ENCODE measurements at places on chromosomes 5 and 9.
A peak's percentile ranks its signal among the peaks of the same experiment; 100 is the strongest.

DNA sequence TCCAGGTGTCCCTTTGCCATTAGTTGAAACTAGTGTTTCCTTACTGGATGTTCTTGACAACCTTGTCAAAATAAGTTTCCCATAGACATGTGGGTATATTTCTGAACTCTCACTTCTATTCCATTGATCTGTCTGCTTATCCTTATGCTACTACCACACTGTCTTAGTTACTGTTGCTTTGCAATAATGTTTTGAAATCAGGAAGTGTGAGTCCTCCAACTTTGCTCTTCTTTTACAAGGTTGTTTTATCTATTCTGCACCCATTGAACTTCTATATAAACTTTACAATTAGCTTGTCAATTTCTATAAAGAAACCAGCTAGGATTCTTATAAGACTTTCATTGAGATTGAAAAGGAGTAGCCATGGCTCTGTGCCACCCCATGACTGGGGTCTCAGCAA is 24.3 kb downstream of the CD14 start:
- DNase-seq = no peak

DNA sequence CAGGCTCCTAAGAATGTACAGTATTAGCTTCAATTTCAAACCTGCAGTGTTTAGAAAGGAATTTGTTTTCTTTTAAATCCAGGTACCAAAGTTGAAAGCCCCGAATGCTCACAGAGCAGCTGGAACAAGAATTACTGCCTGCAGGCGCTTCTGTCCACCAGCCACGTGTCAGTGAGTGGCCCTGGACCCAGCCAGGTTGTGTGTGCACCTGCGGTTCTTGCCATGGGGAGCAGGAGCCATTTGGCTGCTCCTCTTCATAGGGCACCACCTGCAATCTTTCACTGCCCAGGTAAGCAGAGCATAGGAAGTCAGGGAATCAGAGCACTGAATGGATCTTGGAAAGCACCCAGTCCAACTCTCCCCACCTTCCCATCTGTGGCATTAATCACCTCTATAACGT is 79.5 kb upstream of the PIP5K1B start:
- DNase-seq = peak; percentile 59

DNA sequence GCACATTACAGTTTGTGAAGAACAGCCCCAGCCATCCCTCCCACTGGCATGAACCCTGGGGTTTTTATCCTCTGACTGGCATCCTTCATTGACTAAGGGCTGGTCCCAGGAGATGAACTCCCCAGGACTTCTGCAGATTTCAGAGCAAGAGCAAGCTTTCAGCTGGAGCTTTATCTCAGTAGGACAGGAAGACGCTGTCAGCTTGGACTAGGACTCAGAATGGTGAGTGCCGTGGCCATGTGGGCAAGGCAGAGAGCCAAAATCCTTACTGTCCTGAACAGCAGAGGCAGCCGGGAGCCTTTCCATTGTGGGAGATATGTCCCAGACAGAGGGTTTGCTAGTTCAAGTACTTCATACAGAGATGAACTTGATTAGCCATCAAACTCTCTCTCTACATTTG is 3.2 kb upstream of the ACOT12 start:
- DNase-seq = no peak

DNA sequence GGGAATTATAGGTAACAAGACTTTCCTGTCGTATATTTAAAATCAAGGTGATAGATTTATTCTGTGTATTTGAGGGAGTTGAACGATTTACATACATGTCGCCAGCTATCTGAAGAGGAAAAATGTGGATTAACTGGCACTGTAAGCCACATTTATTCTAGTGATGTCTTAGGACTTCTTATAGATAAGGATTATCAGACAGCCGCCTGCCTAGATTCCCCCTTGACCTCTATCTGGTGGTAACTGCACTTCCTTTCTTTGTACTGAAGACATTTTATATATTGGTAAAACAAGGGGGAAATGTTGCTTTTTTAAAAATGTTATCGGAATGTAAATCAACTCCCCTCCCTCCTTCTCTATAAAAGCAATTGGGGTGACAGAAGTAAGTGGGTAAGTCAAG is 39.3 kb upstream of the F2RL2 start:
- no peak for DNase-seq

GRCh38 chr5:88769165-88769564 is 113.8 kb downstream of the MEF2C start:
- no peak for DNase-seq

- DNase-seq = no peak
These were observed 4.5 kb downstream of the PKN3 start for GRCh38 chr9:128706671-128707381.

GRCh38 chr5:78661044-78661443 is 12.5 kb upstream of the LHFPL2 start:
- DNase-seq = no peak

DNA sequence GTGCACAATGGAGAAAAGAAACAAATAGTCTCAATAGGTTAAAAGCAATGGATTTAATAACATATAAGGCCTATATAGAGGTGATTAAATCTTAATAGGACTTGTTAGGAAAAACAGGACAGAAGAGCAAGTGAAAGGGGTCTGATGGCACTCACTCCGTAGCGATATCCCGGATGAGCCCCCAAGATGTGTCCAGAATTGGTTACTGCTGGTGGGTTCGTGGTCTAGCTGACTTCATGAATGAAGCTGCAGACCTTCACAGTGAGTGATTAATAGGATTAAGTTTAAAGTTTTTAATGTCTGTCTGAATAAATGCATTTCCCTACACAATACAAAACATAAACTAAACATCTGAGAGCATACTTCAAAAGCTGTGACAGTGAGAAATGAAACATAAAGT is 110.4 kb upstream of the FAM174A start:
- DNase-seq = no peak

- peak; percentile 70 for DNase-seq
These were observed 37.3 kb upstream of the ZNF622 start for GRCh38 chr5:16502866-16503265.

DNA sequence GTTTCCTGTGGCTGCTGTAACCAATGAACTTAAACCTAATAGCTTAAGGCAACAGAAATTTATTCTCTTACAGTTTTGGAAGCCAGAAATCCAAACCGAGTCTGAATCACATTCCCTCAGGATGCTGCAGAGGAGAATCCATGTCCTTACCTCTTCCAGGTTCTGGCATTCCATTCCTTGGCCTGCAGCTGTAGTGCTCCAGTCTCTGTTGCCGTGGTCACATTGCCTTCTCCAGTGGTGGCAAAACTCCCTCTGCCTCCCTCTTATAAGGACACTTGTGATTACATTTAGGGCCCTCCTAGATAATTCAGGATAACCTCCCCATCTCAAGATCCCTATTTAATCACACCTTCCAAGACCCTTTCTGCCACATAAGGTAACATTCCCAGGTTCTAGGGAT is 88.7 kb upstream of the SHB start:
- no peak for DNase-seq

- no peak for DNase-seq
These were observed 1.6 kb upstream of the TOMM5 start for GRCh38 chr9:37593883-37594448.

DNA sequence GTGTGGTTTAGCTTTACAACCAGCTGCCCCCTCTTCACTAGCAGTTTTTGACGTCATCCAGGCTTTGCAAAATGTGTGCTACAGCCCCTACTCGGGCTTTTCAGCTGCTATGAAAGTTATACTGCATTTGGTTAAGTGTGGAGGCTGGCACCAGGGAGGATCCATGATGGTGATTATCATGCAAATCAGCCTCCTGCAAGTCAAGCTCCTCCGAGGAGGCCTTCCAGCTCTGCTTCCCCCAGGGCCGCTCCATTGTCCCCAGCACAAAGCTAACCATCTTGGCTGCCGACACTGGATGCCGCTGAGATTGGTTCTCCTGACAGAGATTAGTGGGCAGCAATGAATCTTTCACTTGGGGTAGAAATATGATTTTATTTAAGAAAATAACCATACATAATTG is 159.6 kb downstream of the NR2F1-AS1 start:
- no peak for DNase-seq

- no peak for DNase-seq
These were observed 363.8 kb upstream of the TNC start for GRCh38 chr9:115481769-115482168.

DNA sequence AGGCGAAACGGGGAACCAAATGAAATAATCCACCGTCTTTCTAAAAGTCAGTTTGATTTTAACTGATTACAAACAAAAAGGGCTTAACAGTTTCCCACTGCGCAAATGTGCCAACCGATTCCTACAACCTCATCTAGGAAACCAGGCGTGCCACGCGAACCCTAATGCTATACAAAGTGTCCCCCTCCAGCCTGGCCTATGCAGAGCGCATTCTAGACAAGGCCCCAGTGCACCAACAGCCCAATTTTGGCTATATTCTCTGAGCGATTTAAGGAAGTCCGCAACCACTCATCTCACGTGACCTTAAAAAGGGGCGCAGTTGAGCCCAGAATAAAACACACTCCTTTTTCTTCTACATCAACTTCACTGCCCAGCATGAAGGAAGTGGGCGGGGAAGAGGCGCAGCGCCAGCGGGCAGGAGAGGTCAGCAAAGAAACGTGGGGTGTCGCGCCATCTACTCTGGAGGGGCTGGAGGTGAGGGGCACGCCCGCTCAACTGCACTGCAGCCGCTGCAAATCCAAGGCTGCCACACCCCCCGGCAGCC is 779 bp downstream of the FAM13B start:
- no peak for DNase-seq

DNA sequence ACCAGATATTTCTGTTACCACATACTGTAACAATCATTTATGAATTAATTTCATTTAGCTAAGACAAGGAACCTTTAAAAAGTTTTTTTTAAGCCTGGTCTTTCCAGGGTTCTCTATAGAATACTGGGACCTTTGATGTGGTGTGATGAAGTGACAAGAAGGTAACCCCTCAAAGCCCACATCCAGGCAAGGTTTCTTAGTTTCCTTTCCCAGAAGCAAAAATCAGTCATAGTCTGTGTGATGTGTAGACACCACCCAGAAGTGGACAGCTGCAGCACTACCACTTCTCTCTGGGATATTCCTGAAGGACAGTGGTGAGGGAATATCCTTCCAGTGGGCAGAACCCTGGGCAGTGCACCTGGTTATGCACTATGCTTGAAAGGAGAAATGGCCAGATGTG is 115.6 kb downstream of the TTC39B start:
- no peak for DNase-seq

DNA sequence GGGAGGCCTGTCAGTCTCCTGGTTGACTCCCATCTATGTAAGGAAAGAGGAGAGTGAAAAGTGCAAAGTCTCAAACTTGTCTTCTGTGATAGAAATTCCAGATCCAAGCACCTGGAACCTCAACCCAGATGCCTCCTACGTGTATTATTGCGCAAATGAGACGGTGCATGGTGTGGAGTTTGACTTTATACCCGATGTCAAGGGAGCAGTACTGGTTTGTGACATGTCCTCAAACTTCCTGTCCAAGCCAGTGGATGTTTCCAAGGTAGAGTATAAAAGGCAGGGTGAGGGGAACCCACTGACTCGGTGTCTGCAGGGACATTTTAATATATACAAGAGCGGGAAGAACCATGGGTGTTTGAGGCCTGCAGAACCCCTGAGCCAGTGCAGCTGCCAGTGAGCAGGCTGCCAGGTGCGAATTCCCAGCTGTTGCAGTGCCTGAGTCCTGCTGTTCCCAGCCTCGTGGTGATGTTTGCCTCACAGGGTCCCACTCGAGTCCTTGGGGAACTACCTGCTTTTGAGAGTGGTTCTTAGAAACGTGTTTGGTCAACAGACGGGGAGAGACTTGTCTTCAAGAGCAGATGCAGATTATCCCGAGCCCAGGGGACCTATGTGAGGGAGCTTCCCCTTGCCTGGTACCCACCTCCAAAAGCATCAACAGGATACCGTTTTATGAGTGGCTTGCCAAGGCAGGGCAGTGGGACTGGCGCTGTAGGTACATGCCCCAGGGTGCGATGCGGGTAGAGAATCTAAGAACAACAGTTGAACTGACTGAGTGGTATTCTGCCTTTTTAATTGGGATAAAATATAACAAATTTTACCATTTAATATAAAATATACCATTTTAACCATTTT is 9.5 kb downstream of the PSAT1 start:
- no peak for DNase-seq

- DNase-seq = no peak
These were observed 151.1 kb downstream of the LRRC70 start for GRCh38 chr5:62729675-62730074.

- peak; percentile 35 for DNase-seq
These were observed 160.1 kb upstream of the ZNF608 start for GRCh38 chr5:124906339-124907097.

DNA sequence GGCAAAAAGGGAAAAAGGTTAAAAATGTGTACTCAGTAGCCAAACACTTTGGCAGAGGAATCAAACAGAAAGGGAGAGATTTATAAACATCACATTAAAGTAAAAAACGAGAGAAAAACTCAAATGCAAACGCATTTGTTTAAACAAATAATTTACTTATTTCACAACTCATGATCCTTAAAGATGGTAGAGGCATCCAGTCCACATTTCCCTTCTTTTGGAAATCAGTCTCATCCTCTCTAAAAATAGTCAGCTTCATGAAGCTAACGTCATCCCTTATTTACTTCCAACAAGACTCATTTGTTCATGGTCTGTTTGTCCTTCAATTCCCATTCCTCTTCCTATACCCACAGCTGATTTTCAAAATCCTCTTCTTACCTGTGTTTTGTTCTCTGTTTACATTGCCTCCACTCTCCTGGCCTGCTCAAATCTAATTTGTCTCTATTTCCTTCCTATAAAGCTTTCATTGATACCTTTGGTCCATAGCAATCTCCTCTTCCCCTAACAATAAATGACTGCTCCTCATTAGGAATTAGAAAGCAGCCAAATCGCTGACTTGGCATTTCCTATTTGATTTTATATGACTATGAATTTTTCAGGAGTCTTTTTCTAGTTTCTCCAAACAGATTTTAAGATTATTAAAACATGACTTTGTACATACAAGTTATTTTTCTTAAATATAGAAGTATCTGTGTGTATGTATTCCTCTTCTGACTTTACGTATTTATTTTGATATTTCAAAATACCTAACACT is 805.3 kb downstream of the TLE1 start:
- no peak for DNase-seq

DNA sequence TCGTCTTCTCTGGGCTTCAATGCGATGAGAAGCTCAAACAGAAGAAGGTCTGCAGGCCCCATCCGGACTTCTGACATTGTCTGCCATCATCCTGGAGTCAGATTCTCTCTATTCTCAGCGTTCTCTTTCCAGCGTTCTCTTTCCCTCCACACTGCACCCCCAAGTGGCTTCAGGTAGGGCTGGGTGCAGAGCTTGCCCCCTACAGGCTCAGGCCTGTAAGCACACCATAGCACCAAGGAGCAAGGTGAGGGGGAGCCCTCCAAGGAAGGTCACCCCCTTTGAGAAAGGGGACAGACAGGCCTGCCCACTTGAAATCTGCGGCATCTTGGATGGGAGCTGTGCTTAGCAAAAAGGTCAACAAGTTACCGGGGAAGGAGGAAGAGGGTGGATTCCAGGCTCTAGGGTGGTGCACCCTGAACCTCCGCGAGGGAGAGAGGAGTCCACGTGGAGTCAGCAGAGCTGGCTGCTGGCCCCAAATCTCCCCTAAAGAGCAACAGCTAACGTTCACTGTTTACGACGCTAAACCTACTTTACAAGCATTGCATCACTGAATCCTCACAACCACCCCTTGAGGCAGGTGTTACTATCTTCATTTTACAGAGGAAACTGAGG is 27.5 kb downstream of the GPX3 start:
- DNase-seq = no peak

Data from NCI-H774 (cell line).